Amygdala (tissue), 56 donors: ENCODE measurements at places on chromosomes 4 and X.

DNA sequence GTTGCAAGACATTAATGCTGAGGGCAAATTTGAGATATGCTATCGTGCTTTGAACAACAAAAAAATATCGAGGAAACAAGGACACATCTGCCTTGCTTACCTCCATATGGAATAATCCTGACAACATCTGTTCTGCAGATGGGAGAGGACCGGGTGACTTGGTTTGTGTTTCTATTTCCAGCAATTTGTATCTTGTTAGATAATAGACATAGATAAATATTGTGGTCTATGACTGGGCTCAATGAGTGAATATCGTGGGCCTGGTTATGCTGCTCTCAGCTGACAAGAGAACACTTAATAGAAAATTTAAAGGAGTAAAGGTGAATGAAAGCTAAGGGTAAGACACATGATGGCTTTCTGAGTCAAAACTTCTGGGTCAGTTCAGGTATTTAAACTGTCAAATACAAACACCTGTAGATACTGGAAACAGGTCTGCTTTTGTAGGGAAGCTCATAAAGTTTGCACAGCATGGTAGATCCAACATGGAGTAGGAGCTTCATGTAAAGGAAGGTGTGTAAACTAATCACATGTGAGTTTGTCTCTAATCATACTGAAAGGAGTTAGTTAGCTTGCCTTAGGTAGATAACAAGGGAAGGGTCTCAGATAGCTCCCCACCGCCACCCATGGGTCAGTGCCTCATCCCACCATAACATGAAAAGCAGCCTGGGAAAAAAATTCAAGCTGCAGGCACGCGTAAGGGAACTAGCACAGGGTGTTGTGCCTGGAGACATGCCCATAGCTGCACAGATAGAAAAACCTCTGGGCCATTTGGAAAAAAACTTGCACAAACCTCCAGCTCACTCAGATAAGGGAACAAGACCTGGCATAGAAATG is 904.1 kb upstream of the EPHA5 start:
- DNase-seq: no peak

DNA sequence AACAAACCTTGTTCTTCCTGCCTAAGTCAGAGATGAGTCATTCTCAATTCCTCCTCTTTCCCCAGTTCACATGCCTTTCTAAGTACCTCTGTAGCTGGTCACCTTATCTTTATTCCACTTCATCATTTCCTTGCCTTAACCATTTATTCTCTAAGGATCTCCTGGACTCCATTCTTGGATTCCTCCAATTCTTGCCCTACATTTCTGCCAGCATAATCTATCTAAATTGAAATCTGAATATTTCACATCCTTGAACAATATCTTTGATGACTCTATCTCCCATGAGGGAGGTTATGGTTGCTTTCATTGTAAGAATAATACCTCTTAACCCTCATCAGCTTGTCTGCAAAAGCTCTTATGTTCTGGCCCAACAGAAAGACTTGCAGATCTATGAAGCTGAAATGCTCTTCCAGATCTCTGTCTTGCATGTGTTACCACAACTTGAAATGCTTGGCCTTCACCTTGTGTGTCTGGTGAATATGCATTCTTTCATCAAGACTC is 28.6 kb upstream of the PDE5A start:
- no peak for DNase-seq

GRCh38 chr4:147388018-147388417 is 92.9 kb upstream of the EDNRA start:
- no peak for DNase-seq

DNA sequence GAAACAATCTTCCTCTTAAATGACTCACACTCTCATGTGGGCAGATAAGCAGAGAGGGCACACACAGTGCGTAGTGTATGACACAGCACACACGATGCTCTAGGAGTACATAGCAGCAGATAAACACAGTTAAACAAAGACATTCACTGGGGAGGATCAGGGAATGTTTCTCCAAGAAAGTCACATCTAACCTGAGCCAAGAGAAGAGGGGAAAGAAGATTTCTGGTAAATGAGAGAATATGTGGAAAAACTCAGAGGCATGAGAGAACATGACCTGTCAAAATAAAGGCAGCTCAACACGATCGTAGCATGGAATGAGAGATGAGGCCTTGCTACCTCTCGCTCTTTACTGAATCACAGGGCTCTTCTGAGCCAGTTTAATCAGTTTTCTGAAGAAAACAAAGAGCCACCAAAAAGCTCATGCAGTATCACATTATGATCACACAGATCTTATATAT is 251.0 kb downstream of the ANK2 start:
- DNase-seq: no peak

GRCh38 chr4:147825451-147826287 is 93.8 kb downstream of the ARHGAP10 start:
- DNase-seq: no peak

DNA sequence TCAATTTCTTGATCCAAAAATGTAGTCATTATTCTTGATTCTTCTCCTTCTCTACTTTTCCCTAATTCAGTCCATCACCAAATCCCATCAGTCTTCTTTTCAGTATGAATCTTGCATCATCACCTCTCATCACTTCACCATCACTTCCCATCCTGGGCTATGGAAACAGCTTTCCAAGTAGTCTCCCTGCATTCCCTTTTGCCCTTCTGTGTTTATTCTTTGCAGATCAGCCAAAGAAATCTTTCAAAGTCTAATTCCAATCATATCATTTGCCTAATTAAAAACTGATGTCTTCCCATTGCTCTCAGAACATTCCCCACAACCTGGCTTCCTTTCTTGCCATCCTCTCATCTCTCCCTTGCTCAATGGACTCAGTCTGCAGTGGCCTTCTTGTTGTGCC is 201.7 kb upstream of the ADAMTS3 start:
- DNase-seq: no peak

GRCh38 chrX:69082753-69083150 is 82.5 kb downstream of the PJA1 start:
- no peak for DNase-seq

DNA sequence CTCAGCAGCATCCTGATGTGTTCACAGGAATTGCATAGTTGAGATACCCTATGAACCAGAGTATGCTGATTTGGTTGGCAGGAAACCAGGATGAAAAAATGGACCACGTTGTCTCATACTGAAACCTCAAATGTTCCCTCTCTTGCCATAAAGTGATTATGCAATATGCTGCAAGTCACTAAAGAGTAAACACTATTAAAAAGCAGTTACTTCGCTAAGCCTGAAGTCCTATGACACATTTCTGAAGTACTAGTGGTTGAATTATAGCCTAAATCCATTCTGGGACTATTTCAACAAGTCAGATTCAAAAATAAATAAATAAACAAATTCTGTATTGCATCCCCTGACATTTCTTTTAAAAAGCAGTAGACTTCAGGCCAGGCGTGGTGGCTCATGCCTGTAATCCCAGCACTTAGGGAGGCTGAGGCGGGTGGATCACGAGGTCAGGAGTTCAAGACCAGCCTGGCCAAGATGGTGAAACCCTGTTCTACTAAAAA is 106.0 kb upstream of the NAP1L5 start:
- no peak for DNase-seq

DNA sequence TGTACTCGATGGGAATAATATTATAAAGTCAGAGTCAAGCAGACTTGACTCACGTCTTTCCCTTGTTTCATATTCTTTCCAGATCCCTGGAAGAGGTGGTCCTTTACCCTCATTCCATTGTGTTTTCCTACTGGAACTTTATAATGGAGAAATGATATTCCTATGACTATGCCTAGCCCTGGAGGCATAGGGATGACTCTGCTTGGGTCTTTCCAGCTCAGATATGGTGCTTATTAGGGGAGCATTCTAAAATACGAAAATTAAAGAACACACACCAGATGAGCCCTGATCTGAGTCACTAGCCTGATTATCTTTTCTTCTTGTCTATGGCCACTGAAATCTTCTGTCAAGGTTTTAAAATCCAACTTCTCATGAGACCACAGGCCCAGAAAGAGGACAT is 231.4 kb downstream of the ANKRD50 start:
- no peak for DNase-seq

DNA sequence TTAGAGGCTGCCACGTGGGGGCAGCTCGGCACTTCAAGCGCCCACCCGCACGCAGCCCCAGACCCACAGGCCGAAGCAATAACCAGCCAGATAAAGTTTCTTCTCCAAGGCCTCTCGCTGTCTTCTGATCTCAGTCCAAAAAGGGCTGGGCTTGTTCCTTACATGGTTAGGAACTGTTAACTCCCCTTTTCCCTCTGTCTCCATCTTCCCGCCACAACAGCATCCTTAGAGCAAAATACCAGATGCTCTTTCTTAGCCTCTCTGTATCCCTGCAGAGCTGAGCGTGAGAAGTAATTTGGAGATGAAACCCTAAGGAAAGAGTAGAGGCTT is 23.4 kb upstream of the KIAA1210 start:
- DNase-seq: no peak
